NAMALWA (cell line): ENCODE measurements at places on chromosomes 6 and 20.
A peak's percentile ranks its signal among the peaks of the same experiment; 100 is the strongest.

GRCh38 chr20:1278993-1279392 is 12.9 kb downstream of the SNPH start:
- peak; percentile 26 for DNase-seq

GRCh38 chr20:57317789-57318371 is 11.7 kb upstream of the SPO11 start:
- DNase-seq: peak; percentile 95

GRCh38 chr20:43949741-43950618 is 35.3 kb downstream of the TOX2 start:
- peak; percentile 37 for DNase-seq

DNA sequence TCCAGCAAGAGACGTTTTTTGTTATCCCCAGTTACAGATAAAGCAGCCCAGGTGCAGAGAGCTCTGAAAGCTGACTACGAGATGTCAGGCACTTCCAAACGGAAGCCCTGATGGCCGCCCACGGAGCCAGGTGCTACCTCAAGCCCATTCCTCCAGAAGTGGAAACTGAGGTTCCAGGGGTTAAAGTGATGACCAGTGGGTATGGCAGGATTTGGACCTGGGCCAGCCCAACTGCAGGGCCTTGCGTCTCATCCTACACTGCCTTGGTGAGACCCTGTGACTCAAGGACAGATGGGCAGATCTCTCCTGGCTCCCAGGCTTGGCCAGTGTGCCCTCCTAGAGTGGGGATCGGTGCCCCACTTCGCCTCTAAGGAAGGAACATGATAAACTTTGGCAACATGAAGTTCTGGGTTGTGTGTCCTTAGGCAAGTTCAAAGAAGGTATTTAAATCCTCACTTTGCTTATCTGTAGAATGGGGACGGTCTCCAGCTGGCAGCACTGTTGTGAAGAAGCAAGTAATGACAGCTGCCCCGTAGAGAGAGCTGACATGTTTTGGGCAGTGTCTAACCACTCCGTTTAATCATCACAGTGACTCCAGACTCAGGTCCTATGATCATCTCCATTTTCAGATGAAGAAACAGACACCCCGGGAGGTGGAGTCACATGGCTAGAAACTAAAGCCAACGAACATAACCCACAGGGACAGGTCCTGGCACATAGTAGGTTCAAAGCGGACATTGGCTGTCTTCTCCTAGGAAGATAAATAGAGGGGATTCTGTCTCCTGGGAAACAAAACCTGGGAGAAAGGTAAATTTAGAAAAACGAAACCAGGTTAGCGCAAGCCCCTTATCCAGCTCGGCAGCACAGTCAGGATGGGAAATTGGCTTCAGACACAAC is 34.4 kb upstream of the CDH22 start:
- no peak for DNase-seq

- peak; percentile 26 for DNase-seq
Observed at GRCh38 chr6:107344383-107344782, 115.0 kb downstream of the PDSS2 start.

- DNase-seq: no peak
Observed at GRCh38 chr20:51469046-51469445, 73.5 kb downstream of the NFATC2 start.

- DNase-seq: no peak
Observed at GRCh38 chr6:167424060-167424673, 99.3 kb downstream of the TTLL2 start.

DNA sequence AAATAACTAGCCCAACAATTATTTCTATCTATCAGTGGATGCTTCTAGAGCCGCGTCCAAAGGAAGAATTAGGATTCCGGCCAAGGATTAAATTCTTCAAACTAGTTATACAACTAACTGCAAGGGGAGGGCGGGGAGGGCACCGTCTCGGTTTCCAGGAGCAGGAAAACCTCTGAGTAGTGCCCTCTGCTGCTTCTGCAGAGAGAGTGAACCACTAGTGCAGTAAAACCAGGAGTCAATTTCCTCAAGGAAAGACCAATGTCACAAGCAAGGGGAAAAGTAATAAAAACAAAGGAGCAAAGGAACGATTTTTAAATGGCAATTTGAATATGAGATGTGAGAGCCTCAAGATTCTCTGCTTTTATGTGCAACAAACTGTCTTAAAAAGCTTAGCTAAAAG is 16.5 kb upstream of the UBE2J1 start:
- no peak for DNase-seq

DNA sequence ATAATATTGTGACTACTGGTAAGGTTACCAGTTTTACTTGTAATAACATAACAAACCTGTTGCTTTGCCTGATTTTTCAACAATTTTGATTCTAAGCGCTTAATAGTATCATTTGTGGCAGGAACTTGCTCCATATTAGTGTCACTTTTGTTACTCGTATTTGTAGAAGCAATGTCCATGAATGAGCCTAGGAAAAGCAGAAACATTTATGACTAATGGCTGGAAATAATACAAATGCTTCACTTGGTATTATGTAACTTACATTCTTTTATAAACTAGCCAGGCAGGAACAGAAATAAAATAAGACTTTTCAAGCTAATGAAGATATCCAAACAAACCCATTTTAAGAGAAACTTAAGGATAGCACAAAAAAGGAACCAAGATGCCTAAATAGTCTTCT is 38.9 kb downstream of the MAP3K7 start:
- DNase-seq: no peak

DNA sequence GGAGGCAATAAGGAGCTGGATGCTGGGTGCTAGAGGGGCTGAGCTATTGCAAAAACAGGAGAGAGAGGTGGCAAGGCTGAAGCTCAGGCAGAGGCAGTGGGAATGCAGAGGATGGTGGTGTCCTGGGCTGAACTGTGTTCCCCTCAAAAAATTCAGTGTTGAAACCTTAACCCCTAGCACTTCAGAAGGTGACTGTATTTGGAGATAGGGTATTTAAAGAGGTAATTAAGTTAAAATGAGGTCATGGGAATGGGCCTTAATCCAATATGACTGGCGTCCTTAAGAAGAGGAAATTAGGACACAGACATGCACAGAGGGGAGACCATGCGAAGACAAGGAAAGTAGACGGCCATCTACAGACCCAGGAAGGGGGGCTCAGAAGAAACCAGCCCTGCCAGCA is 11.5 kb upstream of the MMP9 start:
- DNase-seq: no peak

GRCh38 chr6:14953836-14954235 is 292.0 kb upstream of the JARID2 start:
- DNase-seq: no peak

GRCh38 chr20:8587251-8587650 is 455.2 kb downstream of the PLCB1 start:
- no peak for DNase-seq

- no peak for DNase-seq
Observed at GRCh38 chr6:145798530-145798929, 16.1 kb downstream of the FBXO30 start.

GRCh38 chr6:91715171-91715805 is 1128.4 kb upstream of the MAP3K7 start:
- DNase-seq: no peak

- DNase-seq: peak; percentile 44
Observed at GRCh38 chr6:73508776-73509175, 12.1 kb downstream of the EEF1A1 start.

GRCh38 chr20:38132156-38132909 is 32.7 kb downstream of the TGM2 start:
- DNase-seq: no peak
